ENCODE measurements at places on chromosomes 3 and 15.
A peak's percentile ranks its signal among the peaks of the same experiment; 100 is the strongest.

DNA sequence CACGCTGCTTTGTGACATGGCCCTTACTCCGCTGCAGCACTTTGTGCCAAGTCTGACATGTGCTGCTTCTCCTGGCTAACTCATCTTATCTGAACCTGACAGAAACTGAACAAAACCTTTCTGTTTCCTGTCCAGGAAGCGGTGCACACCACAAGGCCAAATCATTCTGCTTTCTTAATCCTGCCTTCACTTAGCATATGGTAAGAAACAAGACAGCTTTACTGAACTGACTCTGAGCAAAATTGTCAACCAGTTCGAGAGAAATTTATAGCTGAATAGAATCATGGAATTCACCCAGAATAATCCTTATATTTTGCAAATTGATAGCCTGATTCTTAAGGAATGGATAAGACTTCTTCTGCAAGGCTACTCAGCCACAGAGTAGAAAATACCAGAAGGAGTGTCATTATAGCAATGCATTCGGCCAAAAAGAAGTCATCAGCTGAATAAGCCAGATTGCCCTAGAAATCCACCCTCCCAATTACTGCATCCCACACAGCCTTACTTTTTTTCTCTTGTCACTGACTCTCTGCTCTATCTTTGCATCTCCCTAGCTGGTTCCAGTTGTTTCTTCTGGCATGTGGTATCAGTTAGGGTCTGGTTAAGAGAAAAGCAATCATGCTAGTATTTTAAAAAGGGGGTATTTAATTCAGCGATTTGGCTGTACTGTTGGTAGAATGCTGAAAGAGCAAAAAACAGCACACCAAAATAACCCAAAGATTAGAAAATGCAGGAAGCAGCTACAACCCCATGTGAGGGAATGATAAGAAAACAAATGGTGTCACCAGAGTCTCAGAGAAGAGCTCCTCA, 41.6 kb upstream of the STRIT1 start:
- no peak for DNase-seq

DNA sequence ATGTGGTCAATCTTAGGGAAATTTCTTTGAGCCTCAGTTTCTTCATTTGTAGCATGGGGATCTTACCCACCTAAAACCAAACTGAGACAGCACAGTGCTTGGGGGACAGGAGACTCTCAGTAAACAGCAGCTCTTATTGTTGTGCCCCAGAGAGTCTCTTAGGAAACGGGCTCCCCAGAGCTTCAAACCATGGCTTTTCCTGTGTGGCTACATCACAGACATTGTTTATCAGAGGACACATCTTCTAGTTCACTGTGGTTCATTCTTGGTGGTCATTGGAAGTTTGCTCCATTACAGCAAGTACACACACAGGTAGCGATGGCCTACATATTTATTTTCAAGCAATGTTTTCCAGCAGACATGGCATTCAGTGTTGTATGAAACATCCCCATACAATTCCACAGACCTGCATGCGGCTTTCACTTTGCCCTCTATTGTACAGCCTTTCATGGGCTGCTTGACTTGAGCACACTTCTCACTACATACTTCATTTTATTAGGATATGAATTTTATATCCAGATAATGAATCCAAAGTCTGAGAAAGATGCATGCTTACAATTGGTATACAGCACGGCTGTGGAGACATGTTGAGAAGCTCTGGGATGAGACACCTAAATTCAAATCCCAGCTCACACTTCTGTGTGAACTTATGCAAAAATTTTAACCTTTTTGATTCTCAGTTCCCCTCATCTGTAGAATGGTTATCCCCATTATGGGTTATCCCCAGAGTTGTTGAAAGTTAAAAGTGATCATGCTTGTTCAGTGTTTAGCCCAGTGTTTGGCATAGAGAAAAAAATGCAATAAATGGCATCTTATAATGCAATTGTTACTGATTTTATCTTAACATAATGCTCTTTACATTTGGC, 84.8 kb upstream of the ICE2 start:
- peak; percentile 51 for DNase-seq

DNA sequence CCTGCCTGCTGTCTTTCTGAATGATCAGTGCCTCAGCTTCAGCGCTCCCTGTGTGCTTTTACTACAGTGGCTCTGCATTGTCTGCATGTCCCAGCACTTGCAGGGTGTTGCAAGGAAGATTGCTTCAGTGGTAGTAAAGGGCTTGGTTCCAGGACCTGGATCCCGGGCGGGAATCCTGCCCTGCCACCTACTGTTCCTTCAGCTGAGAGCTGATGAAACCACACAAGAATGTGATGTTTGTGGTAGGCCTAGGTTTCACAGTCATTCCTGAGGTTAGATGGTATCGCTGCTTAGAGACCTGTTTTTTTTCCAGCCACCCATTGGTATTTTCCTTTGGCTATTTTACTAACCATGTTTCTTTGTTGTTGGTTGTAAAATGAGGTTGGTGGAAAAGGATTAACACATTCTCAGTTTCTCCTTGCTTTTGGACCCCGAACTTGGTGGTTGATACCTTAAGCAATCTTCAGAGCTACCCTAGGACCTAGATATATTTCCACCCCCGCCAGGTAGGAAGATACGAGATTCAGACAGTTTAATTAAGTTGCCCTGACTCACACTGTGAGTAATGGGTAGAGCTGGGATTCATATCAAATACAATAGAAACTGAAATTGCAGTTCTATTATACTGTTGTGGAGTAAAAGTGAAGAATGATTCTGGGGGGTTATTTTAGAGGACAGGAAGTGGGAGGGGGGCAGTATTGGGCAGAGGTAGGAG, 11.4 kb downstream of the GPR87 start:
- DNase-seq, result no peak

GRCh38 chr15:62498712-62499111, 333.6 kb upstream of the C2CD4B start:
- no peak for DNase-seq

- DNase-seq, result no peak
These were observed 24.9 kb upstream of the WNT5A start for GRCh38 chr3:55511895-55512570.

- no peak for DNase-seq
These were observed 108.8 kb downstream of the CHST2 start for GRCh38 chr3:143228405-143228804.

GRCh38 chr15:39213385-39213840, 367.5 kb upstream of the THBS1 start:
- no peak for DNase-seq

GRCh38 chr15:33460166-33460805, 149.5 kb downstream of the RYR3 start:
- no peak for DNase-seq

DNA sequence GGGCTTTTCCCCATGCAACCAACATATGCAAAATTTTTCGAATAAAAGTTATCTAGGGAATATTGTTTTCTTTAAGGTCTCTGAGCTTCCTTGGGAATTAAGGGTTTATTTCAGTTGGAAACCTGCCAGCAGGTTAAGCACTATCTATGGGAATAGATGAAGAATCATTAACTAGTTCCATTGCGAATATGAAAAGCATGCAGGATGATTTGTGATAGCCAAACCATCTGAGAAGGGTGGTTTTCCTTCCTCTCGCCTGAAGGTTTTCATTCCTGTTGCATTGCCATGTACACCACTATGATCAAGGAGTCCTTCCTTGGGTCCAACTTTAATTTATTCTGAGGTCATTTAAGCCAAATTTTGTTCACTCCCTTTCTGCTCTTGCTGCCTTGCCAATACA, 184.9 kb downstream of the NR2F2 start:
- no peak for DNase-seq

DNA sequence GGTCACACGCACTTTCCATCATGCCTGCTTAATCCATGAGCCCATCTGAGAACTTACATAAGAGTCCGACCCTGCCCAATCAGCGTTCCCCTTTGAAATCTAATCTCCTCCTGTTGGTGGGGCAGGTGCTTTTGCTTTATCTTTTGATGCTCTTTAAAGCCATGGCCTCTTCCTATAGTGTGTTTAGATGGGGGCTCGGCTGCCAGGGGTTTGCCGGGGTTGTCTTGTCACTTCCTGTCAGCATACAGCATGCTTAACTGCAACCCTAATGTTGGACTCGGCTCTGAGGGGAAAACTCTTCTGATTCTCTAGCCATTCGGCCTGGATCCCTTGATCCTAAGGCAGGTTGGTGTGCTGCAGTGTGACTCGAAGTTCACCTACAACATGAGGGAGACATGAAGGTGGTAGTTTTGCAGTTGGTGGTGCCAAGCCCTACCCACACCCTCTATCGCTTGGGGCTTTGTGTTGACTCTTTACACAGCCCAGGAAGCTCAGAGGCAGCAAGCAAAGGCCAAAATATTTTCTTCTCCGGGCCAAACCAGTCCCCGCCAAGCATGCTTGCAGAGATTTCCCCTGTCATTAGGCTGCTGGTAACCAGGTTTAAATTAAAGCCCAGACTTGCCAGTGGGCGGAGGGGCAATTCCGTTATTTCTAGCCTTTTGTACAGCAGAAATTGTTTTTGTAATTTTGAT, 218.7 kb downstream of the FEZF2 start:
- DNase-seq, result no peak

GRCh38 chr3:134707908-134708597, 57.2 kb upstream of the KY start:
- no peak for DNase-seq

DNA sequence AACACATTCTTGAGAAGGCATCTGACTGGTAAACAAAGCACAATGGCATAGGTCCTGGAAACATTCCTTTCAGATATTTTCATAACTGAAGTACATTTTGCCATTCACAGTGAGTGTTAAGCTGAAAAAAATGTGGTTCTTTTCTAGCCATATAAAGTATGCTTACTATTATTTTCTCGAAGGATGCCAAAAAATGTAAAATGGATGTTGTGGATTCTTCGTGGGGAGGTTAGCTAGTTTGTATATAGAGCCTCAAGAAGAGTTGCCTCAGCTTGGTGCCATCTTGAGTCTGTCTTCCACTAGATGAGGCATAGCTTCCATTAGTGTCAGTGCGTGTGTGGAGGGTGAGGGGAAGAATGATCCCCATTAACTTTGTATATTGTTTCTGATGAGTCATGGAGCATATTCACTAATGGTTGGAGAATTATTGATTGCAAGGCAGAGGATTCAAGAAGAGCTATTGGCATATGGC, 4.1 kb downstream of the MBNL1 start:
- DNase-seq, result no peak

GRCh38 chr15:57732526-57733331, 26.2 kb downstream of the POLR2M start:
- DNase-seq, result no peak

Data from T-helper 22 cell (primary cell).